ENCODE measurements at places on chromosomes 13 and 19.
A peak's percentile ranks its signal among the peaks of the same experiment; 100 is the strongest.

GRCh38 chr19:27861411-27861975 lies 1351.5 kb downstream of the UQCRFS1 start:
- DNase-seq: no peak

GRCh38 chr19:53055117-53055516 lies 10.6 kb downstream of the ERVV-2 start:
- no peak for DNase-seq

GRCh38 chr13:71156550-71156949 lies 710.5 kb downstream of the DACH1 start:
- no peak for DNase-seq

DNA sequence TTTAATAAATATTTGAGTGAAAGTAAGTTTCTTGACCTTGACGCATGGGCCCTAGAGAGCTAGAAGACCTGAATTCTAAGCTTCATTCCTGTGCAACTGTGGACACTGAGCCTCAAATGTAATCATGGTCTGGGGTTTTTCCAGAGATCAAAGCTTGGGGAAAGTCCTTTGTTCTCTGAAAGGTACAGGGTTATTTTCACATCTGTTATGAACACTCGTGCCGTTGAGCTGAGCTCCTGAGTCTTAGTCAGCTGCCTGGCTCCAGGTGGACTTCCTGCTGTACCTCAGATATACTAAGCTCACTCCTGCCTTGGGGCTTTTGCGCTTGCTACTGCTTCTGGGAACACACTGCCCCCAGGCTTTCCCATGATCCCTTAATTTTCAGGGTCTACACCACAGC lies 7.5 kb upstream of the ZBTB32 start:
- DNase-seq: no peak

GRCh38 chr13:79528356-79528755 lies 47.4 kb downstream of the NDFIP2 start:
- no peak for DNase-seq

- DNase-seq: no peak
These were observed 13.5 kb downstream of the TMEM272 start for GRCh38 chr13:51831519-51831918.

- peak; percentile 35 for DNase-seq
These were observed 512 bp upstream of the REX1BD start for GRCh38 chr19:18587962-18588610.

- no peak for DNase-seq
These were observed 665.7 kb upstream of the GPC6 start for GRCh38 chr13:92560883-92561282.

DNA sequence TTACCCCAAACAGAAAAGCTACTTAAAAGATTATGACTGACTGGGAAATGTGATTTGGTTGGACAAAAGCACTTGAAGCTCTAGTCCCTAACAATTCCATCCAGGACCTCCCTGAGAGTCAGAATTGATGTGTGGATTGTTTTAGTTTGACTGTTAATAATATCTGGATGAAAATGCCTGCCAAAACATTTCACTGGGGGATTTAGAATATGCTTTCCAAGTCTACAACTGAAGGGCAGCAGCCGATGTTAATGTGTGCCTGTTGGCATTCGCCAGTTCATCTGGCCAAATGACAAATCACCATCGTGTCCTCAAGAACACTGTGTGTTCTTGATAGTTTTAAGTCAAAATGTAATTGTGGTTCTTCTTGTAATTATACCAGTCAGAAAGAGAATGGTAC lies 76.0 kb upstream of the TSC22D1 start:
- no peak for DNase-seq

DNA sequence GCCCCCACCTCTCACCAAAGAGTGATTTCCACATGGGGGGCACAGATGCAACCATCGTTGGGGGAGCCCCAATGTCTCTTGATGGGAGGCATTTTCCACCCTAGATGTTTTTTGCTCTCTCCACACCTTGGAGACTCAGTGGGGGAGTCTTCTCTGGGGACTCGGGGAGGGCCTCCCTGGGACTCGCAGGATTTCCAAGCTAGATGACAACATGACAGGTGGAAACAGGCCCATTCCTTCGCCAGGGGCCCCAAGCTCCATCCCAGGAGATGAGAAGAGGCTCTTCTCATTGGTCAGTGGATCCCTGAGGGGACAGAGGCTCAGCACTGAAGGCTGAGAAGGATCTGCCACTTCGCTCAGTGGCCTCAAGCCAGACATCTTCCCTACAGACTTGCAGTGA lies 12.7 kb upstream of the KIR2DL4 start:
- DNase-seq: no peak

DNA sequence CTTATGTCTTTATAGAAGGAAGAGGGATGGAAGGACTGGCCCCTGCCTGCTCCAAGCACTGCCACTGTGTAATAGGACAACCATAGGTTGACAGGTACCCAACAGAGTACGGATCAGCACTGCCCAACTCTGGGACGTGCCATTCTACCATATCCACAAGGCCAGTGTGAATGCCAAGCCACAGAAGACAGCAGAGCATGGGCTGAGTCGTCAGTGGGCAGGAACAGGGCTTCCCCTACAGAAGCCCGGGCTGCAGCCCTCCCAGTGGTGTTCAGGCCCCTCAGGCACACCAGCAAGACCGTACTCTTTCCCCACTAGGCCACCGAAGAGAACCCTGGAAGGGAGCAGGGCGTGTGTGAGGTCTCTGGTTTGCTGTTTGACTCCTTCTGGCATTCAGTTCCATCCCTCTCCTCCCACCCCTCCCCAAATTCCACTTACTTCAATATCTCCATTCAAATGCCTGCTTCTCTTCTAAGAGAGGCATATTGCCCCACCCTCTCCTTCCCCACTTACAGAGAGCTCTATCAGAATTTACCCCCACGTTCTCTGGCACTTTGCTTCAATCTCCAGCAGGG lies 209.4 kb downstream of the FOXO1 start:
- DNase-seq: no peak

DNA sequence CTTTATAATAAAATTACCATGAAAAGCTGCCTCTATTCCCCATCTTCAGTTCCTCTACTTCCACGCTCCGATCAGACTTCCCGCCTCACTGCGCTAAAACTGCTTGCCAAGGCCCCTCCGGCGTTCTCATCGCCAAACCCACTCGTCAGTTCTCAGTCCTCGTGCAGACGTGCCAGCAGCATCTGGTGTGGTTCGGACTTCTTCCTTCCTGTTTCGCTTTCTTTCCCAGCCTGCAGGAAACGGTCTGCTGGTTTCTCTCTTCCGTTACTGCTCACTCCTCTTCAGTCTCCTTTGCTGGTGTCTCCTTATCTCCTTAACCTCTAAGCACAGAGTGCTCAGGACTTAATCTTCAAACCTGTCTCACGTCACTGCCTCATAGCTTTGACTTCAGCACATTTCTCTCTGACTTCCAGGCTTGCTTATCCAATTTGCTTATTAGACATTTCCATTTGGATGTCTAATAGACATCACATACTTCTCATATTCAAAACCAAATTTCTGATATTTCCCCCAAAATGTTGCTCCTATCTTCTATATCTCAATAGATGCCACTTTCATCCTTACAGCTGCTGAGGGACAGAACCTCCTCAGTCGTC lies 40.3 kb downstream of the RCBTB2 start:
- peak; percentile 74 for DNase-seq

DNA sequence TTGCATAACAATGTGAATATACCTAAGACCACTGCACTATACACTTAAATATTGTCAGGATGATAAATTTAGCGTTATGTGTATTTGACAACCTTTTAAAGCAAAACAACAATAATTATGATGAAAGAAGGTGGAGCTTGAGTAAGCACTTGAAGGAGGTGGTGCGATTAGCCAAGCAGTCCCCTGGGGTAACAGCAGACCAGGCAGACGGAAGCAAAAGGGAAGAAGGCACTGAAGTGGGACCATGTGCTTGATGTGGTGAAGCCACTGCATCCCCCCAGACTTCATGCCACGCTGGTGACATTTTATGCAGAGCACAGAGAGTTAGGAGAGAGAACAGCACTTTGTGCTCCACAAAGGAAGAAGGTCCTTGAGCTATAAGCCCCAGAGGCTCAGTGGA lies 58.3 kb upstream of the ZNF507 start:
- no peak for DNase-seq

DNA sequence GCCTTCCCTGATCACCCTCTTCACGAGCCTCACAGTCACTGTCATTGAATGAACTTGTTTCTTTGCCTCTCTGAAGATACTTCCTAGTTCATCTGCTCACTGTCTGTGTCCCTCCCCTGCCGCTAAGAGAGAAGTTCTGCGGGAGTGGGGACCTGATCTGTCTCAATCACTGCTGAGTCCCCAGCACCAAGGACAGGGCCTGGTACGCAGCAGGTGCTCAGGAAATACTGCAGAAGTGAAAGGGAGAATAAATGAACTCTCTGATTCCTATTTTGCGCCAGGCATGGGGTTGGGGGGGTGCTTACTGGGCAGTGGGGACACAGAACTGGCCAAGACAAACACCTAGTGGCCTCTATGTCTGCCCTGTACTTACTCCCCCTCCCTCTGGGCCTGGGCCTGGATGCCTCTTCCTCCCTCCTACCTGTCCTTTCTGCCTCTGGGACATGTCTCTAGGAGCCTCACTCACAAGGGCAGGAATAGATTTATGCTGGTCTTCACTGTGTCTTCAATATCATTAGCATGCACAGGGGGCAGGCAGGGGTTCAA lies 17.5 kb downstream of the FCGBP start:
- no peak for DNase-seq

- no peak for DNase-seq
These were observed 519 bp downstream of the PTPRS start for GRCh38 chr19:5339950-5340636.

DNA sequence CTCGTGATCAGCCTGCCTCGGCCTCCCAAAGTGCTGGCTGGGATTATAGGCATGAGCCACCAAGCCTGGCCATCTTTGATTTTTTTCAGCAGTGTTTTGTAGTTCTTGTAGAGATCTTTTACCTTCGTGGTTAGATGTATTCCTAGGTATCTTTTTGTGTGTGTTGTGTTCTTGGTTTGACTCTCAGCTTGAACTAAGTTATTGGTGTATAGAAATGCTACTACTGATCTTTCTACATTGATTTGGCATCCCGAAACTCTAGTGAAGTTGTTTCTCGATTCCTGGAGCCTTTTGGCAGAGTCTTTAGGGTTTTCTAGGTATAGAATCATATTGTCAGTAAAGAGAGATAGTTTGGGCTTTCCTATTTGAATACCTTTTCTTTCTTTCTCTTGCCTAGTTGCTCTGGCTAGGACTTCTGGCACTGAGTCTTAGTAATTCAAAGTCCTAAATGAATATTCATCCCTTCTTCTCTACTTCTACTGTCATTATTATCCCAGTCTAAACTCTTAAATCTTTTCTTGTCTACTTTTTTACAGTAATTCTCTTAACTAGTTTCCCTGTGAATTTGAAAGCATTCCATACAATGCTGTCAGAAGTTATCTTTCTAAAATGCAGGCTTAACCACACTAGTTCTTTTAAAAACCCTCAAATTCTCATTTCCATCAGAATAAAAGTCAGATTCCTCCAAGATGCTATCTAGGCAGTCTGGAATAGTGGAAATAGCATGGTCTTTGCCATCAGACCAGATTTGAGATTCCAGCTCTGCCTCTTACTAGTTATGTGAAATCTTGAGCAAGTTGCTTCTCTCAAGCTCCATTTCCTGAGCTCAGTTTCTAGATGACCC lies 7.0 kb downstream of the GPR18 start:
- no peak for DNase-seq

DNA sequence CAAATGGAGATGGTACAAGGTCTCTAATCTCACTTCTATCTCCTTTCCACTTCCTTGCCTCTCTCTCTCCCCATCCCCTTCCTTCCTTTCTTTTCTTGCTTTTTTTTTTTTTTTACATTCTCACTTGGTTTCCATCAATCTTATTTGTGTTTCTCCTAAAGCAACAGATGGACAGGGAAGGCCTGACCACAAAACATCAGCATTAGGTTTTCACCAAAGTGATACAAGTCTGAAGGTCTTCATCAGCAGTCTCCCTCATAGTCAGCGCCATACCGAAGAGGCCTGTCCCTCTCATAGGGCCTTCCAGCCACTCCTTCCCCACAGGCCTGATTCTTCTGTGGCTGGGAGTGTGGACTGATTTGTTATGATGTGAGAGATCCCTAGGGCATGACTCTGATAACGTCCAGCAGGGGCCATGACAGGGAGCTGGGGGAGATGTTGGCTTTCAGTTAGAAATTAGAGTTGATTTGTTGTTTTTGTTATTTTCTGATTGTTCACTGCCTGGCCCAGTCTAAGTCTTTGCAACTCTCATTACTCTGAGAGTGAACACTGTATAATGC lies 158.7 kb downstream of the SLC7A1 start:
- DNase-seq: no peak

DNA sequence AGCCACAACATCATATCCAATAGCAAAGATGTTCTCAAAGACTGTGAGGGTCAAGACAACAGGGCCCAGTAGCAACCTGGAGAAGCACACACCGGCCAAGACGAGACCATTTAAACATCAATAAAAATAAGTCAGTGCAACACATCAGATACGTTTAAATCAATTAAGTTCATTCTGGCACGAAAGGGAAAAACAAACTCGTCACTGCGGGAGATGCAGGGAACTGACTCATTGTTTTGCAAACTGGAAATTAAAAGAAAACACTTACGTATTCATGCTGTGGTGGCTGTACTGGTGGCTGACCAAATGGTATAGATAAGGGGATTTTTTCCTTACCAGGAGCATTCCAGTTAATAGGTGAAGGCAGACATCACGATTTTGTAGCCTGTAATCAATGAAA lies 26.3 kb upstream of the SLC15A1 start:
- DNase-seq: no peak

DNA sequence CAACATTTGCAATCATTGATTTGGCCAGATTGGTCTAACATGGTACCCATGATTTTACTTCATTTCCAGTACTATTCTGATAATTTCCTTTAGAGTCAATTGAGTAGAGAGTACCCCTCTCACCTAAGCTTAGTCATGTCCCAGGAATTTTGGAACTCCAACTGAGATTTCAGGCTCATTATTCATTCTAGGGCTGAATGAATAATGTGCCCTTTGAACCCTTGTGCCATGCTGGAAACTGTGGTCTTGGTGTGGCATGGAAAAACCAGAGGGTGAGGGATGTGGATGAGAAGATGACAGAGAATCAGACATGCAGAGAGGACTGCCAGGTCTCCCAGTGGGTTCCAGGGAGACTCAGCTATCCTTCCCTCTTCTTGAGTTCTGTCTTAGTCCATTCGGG lies 30.2 kb downstream of the ITM2B start:
- no peak for DNase-seq

GRCh38 chr13:110689711-110690110 lies 16.2 kb downstream of the CARS2 start:
- DNase-seq: no peak

All from CD8-positive, alpha-beta T cell (primary cell).